ENCODE measurements at places on chromosomes 1 and 21.
A peak's percentile ranks its signal among the peaks of the same experiment; 100 is the strongest.

DNA sequence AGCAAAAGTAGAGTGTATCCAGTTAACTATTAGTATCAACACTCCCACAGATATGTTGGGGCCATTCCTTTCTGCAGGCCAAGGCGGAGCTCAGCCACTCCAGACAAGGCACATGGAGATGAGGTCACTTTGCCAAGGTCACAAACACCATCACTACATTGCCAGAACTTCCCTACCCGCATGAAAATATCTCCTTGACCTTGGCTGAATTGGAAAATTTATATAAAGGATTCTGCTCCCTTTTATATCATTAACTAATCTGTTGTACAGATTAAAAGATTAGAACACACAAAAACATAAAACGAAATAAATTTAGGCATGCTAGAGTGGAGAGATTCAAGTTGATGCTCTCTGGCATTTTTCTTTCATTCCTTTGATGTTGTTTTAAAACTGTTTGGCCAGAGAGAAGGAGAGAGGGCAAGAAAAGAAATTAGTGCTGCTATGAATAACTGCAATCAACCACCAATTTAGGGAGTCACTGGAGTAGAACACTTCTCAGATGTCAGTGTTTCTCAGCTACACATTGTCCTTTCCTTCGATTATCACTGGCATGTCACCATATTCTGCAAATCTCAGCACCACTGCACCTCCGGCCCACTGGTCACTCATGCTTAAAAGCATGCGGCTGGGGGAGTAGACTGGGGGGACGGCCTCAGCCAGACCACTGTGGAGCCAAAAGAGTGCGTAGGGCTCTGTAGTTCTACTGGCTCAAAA is 78.7 kb upstream of the ATP1B1 start:
- DNase-seq: no peak

GRCh38 chr1:39788758-39789570 is at the start of gene BMP8B:
BMP8B (minus strand) TSS chr1:39788865; CDS start chr1:39788485, 380 bp downstream.
- DNase-seq: no peak

DNA sequence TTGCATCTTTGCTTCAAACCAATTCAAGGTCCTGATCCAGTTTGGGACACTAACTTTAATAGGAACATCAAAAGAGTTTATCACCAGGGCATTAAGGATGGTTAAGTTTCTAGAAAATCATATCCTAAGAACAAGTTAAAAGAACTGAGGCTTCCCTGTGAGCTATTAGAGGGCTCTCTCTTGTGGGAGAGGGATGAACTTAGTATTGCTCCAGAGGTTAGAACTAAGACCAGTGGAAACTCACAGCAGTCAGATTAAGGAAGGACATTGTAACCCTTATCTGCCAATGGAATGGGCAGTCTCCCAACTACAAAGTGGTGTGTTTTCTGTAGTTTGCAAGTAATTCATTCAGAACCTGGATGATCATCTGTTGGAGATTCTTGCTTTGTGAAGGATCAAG is 36.8 kb downstream of the UBE2U start:
- no peak for DNase-seq

DNA sequence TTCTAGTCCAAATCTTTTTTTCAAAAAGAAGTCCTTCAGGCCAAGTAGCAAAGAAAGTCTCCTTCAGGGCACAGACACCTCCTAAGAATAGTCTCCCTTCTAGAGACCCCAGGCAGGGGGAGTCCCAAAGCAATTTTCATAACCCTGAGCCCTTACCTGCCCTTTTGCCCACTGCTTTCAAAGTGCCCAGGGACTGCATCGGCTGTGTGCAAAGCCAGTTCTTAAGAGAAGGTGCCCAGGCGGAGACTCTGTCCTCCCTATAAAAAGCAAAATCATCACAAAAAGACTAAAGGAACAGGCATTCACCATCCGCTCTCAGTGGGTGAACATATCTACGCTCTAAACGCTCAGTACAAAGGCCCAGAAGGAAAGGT is 32.2 kb downstream of the ELK4 start:
- DNase-seq: no peak

DNA sequence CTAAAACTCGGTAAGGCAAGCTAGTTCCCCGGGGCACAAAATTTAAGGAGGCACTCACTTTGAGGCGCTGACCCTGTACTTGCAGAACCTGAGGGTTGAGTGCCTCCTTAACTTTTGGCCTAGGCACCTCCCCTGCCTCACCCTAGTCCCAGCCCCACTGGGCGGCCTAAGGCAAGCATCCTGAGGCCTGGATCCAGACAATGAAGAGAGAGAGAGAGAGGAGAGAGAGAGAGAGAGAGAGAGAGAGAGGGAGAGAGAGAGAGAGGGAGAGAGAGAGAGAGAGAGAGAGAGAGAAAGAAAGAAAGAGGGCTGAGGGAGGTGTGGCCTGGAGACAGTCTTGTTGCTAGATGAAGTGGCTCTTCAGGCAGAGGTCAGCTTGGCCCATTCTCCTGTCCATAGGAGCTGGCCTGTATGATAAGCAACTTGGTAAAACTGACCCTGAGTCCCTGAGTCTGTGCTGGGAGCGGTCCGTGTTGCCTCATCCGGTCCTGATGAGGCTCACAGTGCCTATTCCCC is 7.4 kb upstream of the LRRN2 start:
- no peak for DNase-seq

- no peak for DNase-seq
These were observed 56.3 kb downstream of the POU2F1 start for GRCh38 chr1:167276969-167277368.

GRCh38 chr21:38913120-38913892 is 107.6 kb downstream of the ETS2 start:
- no peak for DNase-seq

- DNase-seq: no peak
These were observed 90.4 kb downstream of the NPHP4 start for GRCh38 chr1:5901841-5902240.

DNA sequence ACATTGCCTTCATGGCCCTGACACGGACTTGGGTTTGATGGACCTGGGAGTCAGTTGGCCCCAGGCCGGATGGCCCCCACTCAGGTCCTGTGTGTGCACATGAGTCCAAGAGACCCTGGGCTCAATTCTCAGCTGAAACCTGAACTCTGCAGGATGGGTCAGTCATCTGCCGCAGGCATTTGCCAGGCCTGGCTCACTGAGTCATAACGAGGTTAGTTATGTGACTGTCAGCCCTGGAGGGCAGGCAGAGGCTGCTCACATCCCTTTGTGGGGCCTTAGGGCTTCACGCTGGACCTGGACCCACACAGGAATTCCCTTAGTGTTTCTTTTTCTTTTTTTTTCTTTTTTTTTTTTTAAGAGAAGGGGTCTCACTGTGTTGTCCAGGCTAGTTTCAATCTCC is 46.5 kb downstream of the PSMG1 start:
- DNase-seq: no peak

GRCh38 chr1:168976267-168976666 is 130.2 kb upstream of the ATP1B1 start:
- DNase-seq: no peak

GRCh38 chr21:35768187-35768586 is 292.1 kb downstream of the SETD4 start:
- no peak for DNase-seq

DNA sequence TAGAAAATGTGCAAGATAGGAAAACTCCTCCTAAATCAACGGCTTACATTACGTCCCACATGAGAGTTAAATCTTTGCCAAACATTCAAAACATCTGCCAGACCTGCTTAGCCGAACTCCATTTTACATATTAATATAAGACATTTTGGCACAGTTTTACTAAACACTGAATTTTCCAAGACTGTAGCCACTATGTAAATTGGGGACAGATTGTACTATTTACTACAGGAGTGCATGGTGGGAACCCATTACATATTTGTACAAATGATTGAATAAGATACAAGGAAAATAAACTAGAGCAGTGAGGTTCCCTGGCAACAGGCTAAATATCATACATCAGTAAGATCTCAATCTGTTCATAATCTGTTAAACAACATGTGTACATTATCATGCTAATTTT is 1234.4 kb downstream of the KCNT2 start:
- no peak for DNase-seq

GRCh38 chr1:172991674-172992400 is 58.9 kb downstream of the TNFSF18 start:
- no peak for DNase-seq

GRCh38 chr1:6127587-6128163 is 52.4 kb downstream of the CHD5 start:
- DNase-seq: peak; percentile 4

- no peak for DNase-seq
These were observed 105.3 kb downstream of the BACH1 start for GRCh38 chr21:29403922-29404538.

GRCh38 chr1:237124856-237125462 is 83.0 kb downstream of the RYR2 start:
- no peak for DNase-seq

DNA sequence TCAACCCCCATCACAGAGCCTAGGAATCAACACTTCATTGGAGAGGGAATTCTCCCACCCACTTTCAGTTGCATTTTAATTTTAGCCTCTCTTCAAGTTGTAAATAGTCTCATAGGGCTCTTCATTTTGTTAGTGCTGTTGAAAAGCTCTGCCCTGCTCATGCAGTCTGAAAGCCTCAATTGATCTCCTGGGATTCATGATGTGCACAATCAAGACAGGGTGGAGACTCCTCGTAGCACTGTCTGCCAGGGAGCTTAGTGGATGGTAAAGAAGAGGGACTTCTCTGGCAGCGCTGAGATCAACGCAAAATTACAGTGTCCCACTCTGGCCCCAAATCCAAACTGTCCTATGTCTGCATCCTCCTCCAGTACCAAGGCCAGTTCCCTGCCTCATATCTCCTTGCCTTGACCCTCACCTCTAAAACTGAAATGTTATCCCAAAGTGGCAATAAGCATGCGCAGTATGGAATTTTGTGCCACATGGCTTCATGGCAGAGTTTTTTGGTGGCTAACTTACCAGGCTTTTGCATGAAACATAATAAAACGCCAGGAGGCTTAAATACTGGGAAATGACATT is 282.2 kb downstream of the CACNA1E start:
- DNase-seq: no peak

DNA sequence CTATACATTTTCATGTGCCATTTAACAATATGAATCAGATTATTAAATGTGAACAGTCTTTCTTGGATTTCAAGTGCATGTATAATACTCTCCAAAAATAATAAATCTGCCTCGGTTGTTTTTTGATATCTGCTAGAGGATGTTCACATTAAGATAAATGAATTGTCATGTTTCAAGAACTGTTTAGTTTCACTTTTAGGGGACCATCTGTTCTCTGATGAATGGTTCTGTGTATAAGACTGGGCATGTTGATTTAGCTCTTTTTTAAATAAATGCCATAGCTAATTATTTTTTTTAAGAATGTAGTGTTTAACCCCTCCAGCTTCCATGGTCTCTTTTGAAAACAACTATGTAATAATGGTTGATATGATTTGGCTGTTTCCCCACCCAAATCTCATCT is 1245.1 kb upstream of the ADGRL4 start:
- no peak for DNase-seq
